ENCODE measurements at places on chromosomes 11 and 22.

- no peak for DNase-seq
Measured at GRCh38 chr11:128334311-128335044, 252.9 kb downstream of the ETS1 start.

DNA sequence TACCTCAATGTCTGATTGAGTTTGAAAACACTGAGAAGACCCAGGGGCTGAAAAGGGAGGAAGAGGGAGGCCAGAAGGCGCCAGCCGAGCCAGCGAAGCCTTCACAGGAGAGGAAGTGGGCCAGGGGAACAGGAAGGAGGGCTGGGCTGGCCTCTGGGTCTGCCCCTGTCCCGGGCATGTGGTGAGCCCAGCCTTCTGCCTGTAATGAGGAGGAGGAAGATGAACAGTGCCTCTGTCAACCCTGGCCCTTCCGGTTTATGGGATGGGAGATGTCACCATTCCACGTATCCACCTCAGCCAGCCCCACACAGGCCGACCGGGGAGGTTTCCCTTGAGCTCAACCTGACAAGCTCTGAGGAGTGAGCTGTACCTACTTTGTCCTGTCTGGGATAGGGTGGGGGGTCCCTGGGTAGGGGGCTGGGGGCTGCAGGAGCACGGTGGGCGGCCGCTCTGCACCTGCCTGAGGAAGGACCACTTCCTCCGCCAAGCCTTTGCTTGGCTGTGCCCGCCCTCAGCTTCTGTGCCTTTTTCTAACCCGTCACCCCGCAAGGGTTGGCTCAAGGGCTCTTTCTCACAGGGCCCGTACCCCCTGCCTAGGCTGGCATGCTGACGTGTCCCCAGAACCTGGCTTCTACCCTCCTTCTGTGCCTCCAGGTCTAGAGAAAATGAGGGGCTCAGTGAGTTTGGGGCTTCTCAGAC, 2.0 kb downstream of the PARVG start:
- DNase-seq, result no peak

DNA sequence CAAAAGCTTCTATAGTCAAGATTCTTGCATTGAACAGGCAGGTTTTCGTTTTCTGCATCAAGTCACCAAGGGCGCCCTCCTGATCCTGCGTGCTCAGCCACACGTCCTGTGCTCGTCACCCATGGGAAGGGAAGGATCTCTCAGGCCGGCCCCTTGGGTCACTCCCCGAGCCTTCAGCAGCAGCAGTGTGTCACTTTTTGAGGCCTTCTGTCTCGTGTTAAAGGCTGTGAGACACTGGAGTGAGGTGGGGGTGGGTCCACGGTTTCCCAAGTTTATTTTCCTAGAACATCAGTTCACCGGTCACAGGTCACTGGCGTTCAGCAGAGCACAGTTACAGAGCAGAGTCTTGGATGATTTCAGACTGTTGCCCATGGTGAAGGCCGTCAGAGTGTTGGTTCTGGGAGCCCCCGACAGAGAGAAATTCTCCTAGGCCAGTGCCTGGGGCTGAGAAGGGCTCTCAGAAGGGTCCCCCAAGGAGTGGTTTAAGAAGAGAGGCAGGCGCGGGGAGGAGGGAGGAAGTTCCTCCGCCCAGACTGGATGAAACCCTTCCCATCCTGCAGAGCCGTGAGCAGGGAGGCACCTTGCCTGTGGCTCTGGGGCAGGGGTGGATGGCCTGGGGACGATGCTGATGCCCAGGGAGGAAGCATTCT, 13.5 kb upstream of the ADORA2A start:
- DNase-seq, result peak; percentile 14

GRCh38 chr11:16791191-16791961, 52.9 kb downstream of the C11orf58 start:
- no peak for DNase-seq

- no peak for DNase-seq
Measured at GRCh38 chr11:83087035-83087434, 15.3 kb upstream of the RAB30 start.

- DNase-seq, result no peak
Measured at GRCh38 chr11:75476739-75477613, 44.0 kb upstream of the KLHL35 start.

GRCh38 chr11:14029971-14030920, 67.7 kb downstream of the SPON1 start:
- peak; percentile 88 for DNase-seq

All from ovary (tissue), 10 donors.